ENCODE measurements at places on chromosomes 4 and X.
A peak's percentile ranks its signal among the peaks of the same experiment; 100 is the strongest.

- ATAC-seq, result no peak
Measured at GRCh38 chr4:177275999-177276398, 33.7 kb upstream of the NEIL3 start.

DNA sequence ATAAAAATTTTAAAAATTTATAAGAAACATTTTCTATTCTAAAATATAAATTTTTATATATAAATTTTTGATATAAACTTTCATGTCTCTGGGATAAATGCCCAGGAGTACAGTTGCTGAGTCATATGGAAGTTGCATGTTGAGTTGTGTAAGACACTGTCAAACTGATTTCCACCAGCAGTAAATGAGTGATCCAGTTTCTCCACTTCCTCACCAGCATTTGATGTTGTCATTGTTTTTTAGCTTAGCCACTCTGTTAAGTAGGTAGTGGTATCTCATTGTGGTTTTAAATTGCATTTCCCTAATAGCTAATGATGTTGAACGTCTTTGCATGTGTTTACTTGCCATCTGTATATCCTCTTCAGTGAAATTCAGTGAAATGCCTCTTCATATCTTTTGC lies 66.5 kb downstream of the MAMLD1 start:
- peak; percentile 55 for ATAC-seq

DNA sequence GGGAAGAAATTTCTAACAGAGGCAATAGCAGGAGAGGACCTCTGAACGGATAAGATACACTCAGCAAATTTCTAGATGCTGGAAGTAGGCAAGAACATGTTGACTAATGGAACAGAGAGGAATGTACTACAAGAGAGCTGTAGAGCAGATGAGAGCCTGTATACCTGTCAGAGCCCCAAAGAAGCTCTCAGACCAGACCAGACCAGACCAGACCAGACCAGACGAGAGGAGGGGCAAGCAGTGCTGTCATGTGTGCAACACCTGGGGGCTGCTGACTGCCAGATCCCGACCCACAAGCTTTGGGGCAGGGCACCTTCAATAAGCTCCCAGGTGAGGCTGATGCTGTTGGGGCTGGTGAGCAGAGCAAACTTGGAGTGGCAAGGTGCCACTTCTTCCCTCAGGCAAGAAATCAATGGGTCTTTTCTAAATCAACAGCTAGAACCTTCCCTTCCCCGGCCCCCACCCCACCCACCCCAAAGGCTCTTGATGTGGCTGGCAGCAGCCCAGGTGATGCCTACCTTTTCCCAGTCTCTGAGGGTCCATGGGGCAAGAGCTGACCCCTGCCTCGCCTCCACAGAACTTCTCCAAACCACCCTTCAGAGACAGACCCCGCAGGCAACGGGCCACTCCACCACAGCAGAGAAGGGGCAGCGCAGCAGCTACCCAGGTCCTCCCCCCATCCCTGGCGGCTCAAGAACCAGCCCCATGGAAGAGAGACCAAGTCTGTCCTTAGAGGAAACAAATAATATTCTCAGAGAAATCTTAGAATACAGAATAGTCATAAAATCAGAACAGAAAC lies 32.7 kb downstream of the MECP2 start:
- peak; percentile 67 for ATAC-seq

DNA sequence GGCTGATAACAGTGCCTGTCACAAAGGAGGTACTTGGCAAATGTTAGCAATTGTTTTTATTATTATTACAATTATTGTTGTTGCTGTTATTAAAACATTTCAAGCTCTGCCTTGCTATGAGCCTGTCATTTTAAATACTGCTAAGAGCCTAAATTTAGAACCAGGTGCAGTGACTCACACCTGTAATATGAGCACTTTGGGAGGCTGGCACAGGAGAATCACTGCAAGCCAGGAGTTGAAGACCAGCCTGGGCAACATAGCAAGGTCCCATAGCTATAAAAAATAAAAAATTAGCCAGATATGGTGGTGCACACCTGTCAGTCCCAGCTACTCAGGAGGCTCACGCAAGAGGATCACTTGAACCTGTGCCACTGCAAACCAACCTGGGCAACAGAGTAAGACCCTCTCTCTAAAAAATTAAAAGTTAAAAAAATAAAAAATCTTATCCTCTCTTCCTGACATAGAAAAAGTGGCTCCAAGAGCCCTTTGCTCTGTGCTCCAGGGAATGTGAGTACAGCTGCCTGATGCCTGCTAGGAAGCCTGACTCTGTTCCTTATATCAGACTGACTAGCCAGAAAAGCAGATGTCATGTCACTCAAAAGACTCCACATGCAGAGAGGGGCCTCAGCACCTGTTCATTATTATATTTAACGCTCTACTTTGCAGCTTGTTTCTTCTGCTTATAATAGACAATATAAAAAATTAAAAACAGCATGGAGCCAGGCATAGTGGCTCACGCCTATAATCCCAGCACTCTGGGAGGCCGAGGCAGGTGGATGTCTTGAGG lies 234.0 kb downstream of the OPHN1 start:
- no peak for ATAC-seq

GRCh38 chr4:7513671-7514070 lies 78.9 kb upstream of the PSAPL1 start:
- ATAC-seq, result peak; percentile 54

DNA sequence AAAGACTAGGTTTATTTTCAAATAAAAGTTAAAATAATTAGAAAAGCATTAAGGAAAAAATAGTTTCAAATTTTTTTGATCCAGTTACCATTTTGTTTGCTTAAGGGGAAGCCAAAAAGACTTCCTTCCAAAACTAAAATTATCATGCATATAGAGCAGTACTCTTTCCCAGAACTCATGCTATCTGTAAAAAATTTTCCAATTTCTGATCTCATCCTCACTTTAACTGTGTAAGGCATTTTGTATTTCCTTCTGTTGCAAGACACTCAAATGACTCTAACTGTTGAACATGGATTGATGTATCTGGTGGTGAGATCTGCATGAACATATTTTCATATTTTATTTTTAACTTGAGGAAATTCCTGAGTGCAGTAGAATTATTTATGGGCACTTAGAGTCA lies 150.1 kb downstream of the ADAM29 start:
- no peak for ATAC-seq

GRCh38 chrX:150889131-150889530 lies 9.3 kb downstream of the CD99L2 start:
- ATAC-seq, result no peak

DNA sequence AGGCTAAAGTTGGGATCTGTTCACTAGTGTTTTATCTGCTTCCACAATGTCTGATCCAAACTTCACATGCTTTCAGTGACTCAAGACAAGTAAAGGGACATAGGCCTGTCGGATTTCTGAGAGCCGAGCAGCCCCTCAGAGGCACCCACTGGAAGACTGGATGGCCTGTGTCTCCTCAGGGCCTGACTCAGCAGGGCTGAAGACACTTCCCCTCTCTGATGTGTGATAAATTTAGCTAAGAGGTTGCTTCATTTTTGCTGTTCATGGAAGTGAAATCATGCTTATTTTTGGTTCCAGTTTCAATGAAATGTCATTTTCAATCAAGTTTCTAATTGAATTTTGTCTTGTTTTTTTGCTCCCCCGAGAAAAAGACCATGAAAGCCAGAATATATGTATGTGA lies 93.7 kb downstream of the MXRA5 start:
- ATAC-seq, result no peak

GRCh38 chrX:14913241-14913640 lies 40.0 kb downstream of the MOSPD2 start:
- peak; percentile 80 for ATAC-seq

DNA sequence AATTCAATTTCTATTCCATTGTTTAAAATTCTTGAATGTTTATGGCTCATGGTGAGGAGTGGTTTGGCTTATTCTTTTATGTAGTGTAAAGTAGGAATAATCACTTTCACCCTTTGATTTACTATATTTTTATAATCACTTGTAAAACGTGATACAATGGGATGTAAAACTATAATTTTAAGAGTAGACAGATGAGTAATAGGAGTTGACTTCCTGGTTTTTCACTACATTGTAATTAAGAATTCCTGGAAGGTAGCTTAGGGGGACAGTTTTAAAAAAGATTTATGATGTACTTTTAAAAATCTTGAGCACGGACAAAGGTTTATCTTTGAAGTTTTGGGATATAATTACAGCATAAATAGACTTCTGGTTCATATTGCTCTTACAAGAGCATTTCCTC lies 65.3 kb downstream of the PDGFC start:
- ATAC-seq, result no peak

GRCh38 chr4:145552181-145552822 lies 66.9 kb upstream of the MMAA start:
- ATAC-seq, result no peak

DNA sequence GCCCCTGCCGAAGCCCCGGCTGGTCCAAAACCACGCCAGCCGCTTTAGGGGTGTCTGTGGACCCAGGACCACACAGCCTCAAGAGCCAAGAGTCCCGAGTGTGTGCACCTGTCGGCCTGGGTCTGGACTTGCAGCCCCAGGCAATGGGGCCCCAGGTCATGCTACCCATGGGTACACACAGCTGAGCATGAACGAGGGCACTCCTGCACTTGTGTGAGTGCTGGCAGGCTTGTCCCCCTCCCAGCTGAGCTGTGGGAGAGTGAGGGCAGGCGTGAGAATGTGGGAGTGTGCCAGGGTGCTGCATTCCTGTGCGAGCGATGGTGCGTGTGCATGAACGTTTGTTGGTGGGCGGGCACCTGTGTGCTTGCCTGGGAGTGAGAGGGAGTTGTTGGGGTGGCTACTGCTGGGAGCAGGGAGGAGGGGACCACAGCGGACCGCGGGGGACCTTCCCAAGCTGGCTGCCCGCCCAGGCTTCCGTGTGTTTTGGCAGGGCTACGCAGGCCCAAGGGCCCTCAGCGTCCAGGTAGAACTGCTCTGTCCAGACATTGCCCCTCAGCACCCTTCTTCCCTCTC lies 30.8 kb downstream of the BLOC1S4 start:
- ATAC-seq, result no peak

DNA sequence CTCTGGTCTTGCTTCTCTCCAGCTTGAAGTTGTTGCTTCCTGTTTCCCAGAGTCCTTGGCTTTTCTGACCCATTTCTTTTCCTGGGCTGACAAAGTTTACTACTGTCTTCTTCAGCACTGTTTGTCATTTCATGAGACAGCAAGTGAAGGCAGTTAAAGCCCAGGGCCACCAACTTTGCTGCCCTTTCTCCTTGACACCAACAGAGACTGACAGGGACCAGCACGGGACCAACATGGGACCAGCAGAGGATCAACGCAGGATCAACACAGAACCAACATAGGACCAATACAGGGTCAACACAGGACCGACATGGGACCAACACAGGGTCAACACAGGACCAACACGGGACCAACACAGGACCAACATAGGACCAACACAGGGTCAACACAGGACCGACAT lies 34.9 kb downstream of the RNF212 start:
- no peak for ATAC-seq

- no peak for ATAC-seq
Measured at GRCh38 chr4:183627979-183628588, 30.9 kb downstream of the RWDD4 start.

DNA sequence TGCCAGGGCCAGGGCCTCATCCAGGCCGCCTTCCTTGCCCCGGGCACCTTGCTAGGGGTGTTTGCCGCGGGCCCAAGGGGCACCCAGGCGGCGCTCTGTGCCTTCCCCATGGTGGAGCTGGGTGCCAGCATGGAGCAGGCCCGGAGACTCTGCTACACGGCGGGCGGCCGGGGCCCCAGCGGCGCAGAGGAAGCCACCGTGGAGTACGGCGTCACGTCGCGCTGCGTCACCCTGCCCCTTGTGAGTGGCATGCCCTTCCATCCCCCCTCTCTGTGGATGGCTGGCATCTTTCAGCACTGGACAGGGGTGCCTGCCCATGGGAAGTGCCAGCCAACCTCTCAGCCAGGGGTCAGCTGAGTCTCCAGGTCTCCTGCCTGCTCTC lies 3.6 kb downstream of the PLXNB3 start:
- no peak for ATAC-seq

GRCh38 chr4:78496021-78496643 lies 55.4 kb upstream of the ANXA3 start:
- ATAC-seq, result no peak

DNA sequence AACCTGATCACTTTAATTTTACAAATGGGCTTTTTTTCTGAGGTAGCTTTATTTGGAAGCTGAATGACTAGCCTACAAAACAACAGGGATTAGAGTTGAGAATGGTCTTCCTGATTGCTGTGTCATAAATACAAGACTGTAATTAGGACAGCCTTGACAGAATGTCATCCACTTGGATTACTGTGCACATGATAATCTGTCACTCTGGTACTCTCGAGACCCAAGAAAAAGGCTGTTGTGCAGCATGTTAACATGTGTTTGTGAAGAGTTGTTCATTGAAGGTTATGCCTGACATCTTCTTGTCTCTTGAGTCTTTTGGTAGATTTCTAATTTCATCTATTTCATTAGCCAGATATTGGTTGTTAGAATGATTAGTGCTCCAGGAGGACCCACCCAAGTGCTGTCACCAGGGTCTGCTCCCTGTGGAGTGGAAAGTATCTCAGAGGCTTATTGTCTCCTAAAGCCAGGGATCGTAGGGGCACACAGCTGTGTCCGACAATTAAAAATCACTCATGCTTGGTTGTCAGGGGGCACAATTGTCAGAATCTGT lies 212.2 kb upstream of the GPRIN3 start:
- no peak for ATAC-seq

DNA sequence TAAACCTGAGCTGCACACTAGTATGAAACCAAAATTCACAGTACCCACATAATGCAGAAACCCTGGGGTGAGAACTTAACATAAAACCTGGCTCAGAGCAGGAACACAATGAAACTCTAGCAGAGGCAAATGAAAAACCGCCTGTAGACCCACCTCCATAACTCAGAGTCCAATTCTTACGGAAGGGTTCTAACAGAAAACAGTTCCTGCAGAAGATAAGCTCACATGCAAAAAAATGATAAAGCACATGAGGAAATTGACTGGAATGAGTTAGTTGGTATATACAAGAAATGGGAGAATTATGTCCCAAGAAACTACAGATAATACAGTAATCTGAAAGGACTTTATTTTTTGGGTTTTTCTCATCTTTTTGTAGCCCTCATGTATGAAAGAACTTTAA lies 14.7 kb downstream of the RTL9 start:
- ATAC-seq, result no peak

DNA sequence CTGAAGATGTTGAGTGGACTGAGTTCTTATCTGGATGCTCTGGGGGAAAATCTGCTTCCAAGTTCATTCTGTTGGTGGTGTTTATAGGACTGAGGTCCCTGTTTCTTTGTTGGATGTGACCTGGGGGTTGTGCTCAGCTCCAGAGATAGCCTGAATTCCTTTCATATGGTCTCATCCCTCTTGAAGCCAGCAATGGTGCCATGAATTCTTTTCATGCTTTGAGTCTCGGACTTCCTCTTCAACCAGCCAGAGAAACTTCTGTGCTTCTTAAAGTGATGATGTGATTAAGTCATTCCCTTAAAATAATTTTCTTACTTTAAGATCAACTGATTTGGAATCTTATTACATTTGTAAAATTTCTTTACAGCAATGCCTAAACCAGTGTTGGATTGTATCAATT lies 233.8 kb upstream of the UGT8 start:
- no peak for ATAC-seq

DNA sequence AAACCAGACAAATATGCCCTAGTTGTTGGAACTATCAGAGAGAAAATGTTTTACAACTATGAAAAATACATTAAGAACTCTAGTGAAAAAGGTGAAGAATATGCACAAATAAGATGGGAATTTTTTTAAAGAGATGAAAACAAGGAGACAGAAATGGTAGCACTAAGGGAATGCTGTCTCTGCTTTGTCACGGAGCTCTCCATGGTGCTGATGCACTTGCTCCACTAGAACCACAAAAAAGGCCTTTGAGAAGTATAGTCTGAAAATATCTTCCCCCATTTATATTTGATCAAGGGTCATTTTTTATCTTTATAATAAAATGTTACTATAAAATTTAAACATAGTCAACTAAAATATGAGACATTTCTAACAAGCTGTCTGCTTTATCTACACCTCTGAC lies 1655.5 kb upstream of the AGA start:
- no peak for ATAC-seq

- ATAC-seq, result peak; percentile 42
Measured at GRCh38 chrX:19875050-19875431, 12.4 kb downstream of the SH3KBP1 start.
